ENCODE measurements at places on chromosomes 5 and 9.

GRCh38 chr9:92634712-92635605, 35.0 kb downstream of the IPPK start:
- peak; percentile 41 for DNase-seq

DNA sequence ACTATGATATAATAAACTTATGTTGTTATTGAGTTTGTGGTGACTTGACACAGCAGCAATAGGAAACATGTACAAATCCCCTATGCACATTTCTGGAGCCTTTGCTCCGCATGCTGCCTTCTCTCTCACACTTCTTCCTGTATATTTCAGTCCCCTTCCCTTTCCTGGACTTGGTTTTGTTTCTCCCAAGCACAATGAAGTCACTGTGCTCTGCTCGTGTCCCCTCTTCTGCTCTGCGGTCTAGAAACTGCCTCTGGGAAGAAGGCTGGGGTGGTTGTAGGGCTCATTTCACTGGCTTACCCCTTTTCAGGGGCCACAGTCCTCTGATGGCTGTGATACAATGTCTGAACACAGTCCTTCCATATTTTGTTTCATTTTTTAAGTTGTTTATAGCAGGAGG, 15.7 kb upstream of the FGD3 start:
- DNase-seq: no peak

- DNase-seq: no peak
Observed at GRCh38 chr9:12666813-12667212, 26.4 kb upstream of the TYRP1 start.

DNA sequence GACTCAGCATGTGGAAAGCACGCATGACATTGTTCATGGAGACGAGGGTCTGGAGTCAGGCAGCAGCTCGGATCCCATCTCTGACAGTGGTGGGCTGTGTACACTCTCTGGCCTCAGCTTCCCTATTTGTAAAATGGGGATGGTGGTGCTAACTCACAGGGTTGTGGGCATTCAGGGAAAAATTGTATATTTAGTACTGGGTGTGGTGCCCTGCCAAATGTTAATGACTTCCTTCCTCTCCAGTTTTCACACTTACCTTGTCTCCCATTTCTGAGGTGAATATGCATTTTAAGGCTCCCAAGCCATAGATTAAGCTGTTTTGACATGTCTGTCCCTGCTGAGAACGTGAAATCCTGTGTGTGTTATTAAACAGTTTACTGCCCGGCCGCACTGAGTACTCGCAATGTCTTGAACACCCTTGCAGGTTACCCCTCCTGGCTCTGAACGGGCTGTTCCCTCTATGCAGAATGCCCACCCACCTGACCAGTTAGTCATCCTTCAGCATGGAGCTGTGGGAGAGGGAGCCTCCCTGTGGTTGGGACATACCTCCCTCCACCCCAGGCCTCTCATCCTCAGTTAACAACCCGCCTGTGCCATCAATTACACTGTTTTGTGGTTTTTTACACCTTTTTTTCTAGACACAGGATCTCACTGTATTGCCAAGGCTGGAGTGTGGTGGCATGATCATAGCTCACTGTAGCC, 25.8 kb downstream of the TJP2 start:
- DNase-seq: no peak

GRCh38 chr5:109141222-109142200, 268.3 kb downstream of the PJA2 start:
- no peak for DNase-seq

Measured in immature natural killer cell (primary cell).